Cerebellar nuclear complex (tissue), 1 donor: ENCODE measurements at places on chromosomes 5 and 9.

GRCh38 chr5:93601802-93602155 is 18.8 kb downstream of the NR2F1 start:
- DNase-seq = no peak

DNA sequence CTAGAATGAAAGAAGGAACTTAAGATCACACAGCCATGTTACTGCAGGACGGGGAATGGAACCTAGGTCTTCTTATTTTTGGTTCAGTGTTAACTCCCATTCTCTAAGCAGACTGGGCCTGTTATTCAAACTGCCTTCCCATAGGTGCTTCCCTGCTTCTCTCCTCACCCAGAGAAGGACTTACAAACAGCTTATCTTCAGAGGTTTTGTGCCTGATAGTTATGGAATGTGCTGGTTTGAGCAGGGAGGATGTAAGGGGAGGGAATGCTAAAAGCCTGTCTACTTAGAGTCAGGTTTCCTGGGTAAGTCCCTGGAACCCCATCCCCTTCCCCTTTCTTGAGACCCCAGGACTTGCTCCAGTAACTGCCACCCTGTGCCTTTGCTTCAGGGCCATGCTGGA is 4.2 kb upstream of the PSMD5 start:
- DNase-seq = no peak

GRCh38 chr5:20559845-20560244 is 571.8 kb upstream of the CDH18 start:
- DNase-seq = no peak

DNA sequence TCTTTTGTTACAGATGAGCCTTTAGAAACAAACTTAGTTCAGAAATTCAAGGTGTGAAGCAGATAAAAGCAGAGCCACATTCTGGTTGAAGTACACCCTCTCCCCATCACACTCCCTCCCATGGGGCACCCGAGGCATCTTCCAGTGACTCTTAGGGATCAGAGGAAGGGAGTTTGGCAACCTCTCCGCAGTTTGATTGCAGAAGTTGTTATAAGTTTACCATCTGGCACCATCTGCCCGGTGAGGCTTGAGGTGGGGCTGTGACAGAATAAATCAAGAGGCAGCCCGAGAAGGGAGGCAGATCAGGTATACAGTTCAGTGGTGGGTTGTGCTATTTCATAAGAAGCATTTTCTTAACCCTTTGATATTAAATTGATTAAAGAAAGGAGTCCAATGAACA is 458.6 kb upstream of the CLINT1 start:
- DNase-seq = no peak

- no peak for DNase-seq
These were observed 457.9 kb upstream of the PTGER4 start for GRCh38 chr5:40221796-40222195.

DNA sequence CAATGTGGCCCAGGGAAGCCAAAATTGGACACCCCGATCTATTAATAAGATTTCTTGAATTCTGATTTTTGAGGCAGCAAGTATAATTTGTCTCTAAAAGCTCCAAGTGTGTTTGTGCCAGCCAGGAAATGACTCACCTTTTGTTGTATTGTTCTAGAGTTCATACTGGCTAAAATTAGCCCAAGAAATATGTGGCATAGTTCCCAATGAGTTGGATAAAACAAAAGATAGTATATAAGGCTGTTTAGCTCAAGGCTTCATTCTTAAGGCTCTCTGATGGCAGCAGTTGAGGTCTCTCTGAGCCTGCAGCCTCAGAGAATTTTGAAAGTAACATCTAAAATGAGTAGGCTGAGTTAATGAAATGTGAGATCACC is 21.6 kb downstream of the HMGXB3 start:
- no peak for DNase-seq

- DNase-seq = no peak
These were observed 648 bp upstream of the NSMF start for GRCh38 chr9:137459601-137460362.

- DNase-seq = no peak
These were observed 11.6 kb upstream of the IL12B start for GRCh38 chr5:159341906-159342310.

- no peak for DNase-seq
These were observed 5.2 kb upstream of the ITGA2 start for GRCh38 chr5:52983731-52984636.

- DNase-seq = no peak
These were observed 37.4 kb downstream of the WWC1 start for GRCh38 chr5:168328814-168329213.

GRCh38 chr5:65835191-65835590 is 91.2 kb upstream of the ERBIN start:
- DNase-seq = no peak

GRCh38 chr5:6455571-6456200 is 7.0 kb downstream of the UBE2QL1 start:
- no peak for DNase-seq

DNA sequence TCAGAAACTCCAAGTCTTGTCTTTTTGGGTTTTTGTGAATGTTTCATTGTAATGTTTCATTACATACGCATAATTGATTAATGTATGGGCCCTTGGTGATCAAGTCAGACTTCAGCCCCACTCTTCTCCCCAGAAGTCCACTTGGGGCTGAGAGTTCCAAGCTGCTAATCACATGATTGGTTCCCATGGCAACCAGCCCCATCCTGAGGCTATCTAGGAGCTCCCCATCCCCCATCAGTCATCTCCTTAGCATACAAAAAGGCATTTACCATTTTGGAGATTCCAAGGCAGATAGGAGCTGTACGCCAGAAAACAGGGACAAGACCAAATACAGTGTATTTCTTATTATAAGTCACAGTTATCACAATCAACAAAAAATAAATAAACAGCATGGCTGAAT is 22.9 kb upstream of the SYK start:
- no peak for DNase-seq

- no peak for DNase-seq
These were observed 176.7 kb upstream of the DMAC1 start for GRCh38 chr9:7976167-7976755.

DNA sequence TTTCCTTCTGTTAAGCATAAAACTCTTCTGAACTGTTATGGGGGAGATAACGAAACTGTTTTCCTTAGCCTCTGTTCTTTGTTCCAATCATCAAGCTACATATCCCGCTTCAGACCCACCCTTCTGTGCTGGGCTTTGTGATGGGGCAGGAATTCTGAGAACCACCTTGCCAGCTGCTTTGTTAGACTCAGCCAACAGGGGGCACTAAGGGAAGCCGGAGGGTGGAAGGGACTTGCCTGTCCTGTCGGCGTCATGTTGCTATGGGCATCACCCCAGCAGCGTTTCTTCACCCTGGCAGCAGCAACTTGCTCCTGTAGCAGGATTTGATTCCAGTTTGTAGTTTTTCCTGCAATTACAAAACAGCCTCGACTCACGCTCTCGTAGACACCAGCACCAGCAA is 169.1 kb downstream of the CAAP1 start:
- no peak for DNase-seq

GRCh38 chr9:73137286-73137899 is 14.3 kb upstream of the ANXA1 start:
- no peak for DNase-seq

- no peak for DNase-seq
These were observed 85.3 kb upstream of the SARDH start for GRCh38 chr9:133823189-133824105.

GRCh38 chr5:81251922-81252321 is 18.8 kb downstream of the CKMT2 start:
- DNase-seq = no peak
